Cortex of kidney (tissue), 1 donor: ENCODE measurements at places on chromosomes 3 and 15.

DNA sequence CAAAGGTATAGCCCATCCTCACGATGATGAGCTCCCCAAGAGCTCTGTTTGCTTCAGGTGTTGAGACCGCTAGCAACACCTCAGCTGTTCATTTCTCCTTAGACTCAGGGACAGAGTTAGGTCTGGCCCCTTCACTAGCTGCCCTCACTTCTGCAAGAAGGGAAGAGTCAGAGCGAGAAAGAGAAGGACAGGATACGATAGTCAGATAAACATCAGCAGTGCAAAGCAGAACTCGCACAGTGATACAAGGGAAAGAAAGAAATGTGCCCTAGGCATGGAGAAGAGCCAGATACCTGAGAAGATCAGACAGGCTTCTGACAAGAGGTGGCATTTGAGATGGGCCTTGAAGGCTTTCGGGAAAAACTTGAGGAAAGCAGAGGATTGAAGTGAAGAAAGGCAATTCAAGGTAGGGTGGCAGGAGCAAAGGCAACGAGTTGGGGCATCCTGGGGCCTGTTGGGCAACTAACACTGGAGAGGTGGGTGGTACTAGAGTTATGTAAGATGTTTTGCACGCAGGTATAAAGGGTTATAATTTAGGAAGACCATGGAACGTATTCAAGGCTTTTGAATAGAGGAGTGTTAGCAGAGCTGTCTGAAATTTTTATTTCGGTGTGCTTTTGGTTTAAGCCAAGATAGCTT, 106.0 kb downstream of the PGPEP1L start:
- no peak for DNase-seq

- no peak for DNase-seq
Measured at GRCh38 chr15:58344213-58345070, 87.3 kb upstream of the LIPC start.

GRCh38 chr3:23111286-23111685, 91.8 kb upstream of the UBE2E2 start:
- DNase-seq: no peak

DNA sequence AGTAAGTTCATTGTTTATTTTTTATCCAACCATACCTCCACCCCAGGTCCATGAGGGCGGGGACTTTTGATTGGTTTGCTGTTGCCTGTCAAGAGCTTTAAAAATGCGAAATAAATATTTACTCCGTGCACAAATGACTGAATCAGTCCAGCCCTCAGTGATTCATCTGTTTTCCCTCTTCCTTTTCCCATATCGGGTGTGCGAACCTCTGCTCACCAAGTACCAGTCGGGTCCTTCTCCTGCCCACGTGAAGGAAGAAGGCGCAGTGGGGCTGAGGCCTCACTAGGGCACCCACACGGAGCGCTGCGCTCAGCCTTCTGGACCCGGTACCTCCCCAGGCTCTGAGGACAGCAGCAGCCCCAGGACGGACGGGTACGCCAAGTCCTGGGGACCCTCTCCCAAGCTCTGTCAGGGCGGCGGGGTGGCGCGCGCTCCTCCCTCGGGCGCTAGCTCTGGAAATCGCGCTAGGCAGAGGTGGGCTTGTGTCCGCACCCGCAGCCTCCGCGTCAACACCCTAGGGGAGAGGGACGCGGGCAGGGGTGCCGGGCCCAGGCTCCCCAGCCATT, 70.5 kb upstream of the EPHB3 start:
- DNase-seq: no peak

DNA sequence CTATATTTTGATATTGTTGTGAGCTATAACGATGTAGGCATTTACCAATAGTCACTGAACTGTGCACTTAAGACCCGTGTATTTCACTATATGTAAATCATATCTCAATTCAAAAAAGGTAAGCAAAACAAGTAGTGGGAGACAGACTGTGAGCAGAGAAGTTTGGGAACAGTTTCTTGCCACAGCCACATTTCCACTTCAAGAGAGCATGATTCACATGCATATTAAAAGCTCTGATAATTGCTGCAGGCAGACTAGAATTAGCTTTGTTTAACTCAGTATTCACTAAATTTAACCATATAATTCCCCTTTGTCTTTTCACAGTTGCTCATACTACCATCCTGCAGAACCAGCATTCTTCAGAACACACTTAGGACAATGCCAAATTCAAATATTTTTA, 168.4 kb upstream of the ZNF385D start:
- no peak for DNase-seq

DNA sequence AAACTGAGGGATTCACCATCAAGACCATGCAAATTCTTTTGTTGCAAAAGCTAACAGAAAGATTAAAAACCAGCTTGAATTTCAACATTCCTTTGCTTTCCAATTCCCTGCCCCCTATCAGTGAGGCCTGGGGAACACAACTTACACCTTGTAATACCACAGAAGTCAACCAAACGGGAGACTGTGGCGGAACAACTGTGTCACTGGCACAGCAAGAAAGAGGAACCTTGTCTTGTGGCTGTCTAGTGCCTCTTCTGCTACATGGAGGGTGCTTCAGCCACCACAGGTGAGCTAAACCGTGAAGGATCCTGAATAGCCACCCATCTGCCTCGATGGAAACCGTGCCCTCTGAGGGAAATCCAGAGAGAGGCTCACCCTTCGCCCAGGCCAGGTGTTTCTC, 11.4 kb downstream of the CCDC12 start:
- no peak for DNase-seq

DNA sequence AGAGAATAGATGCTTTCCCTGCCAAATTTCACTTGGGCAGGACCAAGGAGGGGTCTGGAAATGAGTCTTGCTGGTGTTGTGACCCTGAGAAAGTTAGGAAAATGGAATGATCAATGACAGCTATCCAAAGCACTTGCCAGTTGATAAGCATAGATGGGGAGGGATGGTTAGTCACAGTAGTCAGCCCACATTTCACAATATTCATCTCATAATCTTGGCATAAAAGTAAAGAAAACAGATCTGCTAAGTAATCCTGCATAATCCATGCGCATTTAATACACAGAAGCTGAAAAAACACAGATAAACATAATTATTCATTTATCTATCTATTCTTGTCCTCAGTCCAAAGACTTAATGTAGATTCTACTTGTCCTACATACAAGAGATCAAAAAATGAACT, 184.1 kb downstream of the ZIC4 start:
- DNase-seq: no peak

GRCh38 chr15:50881121-50882048, 27.1 kb upstream of the AP4E1 start:
- DNase-seq: no peak

DNA sequence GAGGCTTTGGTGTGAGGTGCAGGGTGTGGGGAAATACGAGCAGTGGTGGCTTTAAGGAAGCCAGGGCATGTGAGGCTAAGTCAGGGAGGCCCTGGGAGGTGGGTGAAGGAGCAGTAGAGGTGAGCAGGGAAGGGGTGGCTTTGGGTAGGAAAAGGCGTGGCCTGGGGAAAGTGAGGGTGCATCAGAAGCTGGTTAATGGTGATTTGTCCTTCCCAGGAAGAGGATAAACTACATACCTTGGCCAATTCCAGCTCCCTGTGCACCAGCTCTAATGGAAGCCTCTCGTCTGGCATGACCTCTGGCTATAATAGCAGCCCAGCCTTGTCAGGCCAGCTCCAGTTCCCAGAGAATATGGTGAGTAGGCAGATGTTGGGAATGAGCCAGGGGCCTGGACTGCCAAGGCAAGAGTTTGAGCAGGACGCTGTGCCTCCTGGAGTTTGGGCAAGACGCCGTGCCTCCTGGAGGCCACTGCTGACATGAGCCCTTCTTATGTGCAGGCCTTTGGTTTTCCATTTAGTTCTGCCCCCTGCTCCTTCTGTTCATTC, 41.3 kb downstream of the CDAN1 start:
- no peak for DNase-seq

GRCh38 chr3:56196700-56197099, 271.6 kb downstream of the ERC2 start:
- no peak for DNase-seq

DNA sequence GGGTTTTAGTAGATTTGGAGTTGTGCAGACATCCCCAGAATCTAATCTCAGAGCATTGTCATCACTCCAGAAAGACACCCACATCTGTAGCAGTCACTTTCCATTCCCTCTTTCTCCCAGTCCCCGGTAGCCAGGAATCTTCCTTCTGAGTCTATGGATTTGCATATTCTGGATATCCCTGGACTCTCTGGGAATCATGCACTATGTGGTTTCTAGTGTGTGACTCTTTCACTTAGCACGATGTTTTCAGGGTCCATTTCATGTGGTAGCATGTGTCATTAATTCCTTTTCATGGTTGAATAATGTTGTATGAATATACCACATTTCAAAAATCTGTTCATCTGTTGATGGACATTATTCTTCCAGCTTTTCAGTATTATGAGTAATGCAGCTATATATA, 29.3 kb downstream of the FBLN2 start:
- DNase-seq: no peak

DNA sequence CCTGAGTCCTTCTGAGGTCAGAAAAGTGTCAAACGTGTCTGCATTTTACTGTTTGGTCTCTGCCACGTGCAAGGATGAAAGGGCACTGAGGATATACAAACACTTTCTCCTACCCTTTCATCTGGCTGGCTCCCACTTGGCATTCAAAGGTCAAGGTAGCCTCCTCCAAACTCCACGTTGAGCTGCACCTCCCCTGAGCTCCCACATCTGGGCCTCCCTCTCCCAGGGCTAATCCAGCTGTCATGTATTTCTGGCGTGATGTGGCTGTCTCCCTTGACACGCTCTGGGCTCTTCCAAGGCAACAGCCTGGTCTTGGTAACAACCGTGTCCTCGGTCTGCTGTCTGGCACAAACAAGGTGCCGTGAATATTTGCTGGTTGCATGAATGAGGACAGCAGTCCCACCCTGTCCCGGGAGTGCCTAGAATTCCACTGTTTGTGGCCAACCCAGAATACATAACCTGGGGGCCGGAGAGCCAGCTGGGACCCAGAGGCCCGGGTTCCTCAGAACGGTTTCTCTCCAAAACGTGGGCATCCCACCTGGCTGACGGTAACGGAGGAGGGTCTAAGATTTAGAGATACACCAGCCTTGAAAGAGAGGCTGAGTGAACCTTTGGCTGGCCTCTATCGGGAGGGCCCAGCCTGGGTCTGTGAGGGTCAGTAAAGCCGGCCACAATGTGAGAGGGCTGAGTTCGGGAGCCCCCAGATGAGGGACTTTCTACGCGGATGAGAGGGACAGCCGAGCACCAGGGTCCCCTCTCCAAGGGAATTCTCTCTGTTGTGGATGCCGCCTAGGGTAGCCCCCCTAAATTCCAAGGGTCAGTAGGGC, 767 bp downstream of the GLT8D1 start:
- DNase-seq: no peak

DNA sequence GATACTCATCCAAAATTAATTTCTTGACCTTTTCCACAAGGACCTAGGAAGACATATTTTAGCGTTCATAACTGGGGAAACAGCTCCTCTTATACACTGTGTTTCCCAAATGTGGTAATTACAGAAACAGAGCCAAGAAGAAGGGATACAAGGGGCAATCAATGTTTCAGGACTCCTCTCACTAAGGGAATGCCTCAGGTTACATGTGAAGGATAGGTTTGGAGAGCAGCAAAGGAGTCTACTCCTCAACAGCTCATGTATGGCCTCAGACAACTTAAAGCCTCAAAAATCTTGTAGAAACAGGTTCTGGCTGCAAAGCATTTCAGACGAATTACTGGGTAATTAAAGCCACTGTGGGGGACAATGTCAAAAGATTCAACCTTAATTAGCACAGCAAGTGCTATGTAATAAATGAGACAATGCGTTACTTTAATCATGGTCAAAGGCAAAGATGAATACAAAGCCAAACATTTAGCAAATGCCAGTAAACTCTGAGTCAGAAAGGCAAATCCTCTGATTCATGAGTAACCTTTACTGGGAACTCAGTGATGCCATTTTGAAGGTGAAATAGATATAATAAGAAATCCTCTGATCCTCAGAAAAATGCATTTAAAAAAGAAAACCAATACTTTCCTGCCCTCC, 1111.2 kb downstream of the TUSC7 start:
- DNase-seq: no peak
